ENCODE measurements at places on chromosomes 16 and 17. TPM values are rescaled to one million over a fixed set of nuclear protein-coding genes. Genes with fewer than 3 reads are reported as not detected.

ZSCAN10 gene
- total RNA-seq = 16.2 TPM

DNA sequence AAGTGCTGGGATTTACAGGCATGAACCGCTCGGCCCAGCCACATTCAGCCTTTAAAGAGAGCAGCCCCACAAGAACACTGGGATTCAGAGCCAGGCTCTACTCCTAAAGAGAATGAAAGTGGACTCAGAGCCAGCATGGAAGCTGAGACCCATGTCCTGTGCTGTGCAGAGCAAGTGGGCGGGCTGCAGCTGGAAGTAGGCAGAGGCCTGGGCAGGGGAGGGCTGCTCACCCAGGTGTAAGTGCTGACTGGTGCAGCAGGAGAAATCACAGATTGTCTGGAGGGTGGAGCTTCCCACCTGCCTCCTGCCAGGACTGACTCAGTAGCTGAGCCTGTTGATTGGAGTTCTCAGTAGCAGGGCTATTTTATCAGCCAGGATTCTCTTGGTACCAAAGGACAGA lies 178.7 kb downstream of the KATNIP start:
- H3K36me3 ChIP-seq = no peaks in the 10 kb centered on the region
- H3K4me3 ChIP-seq = no peak overlapping the region
- no peaks in the 10 kb centered on the region for H3K27me3 ChIP-seq

SNAI3 gene
- 0.71 TPM for total RNA-seq

NRN1L gene
- 2.0 TPM for total RNA-seq

TBC1D3C gene
- total RNA-seq = not detected

DNA sequence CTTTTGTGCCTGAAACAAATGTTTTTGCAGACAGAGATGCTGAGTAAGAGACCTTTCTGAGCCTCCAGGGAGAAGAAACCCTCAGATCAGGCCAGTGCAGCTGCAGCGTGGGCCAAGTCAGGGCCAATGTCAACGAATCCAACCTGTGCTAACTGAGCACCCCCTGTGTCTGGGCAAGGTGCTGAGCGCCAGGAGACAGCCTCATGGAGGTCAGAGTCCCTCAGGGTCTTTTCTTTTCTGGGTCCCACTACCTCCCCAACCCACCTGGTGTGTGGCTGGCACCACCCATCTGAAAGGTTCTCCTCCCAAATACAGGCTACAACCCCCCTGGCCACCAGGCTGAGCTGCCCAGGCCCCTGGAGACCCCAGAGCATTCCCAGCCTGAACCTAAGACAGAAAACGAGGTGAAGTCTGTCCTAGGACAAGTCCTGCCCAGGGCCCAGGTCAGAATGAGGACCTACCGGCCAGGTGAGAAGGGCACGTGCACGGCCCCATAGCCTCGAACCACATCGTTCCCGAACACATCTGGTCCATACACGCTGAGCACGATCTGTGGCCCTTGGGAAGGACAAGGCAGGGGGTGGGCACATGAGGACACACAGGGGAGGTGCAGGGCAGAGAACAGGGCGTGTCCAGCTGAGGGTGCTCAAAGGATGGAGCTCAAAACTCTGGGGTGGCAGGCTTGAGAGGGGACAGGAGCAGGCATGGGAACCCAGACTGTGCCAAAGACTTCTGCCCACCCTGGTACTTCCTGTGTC lies 15.0 kb downstream of the B9D1 start:
- H3K36me3 ChIP-seq = no peaks in the 10 kb centered on the region
- DNase-seq = no peak
